ENCODE measurements at places on chromosomes 11 and 22. TPM values are rescaled to one million over a fixed set of nuclear protein-coding genes. Genes with fewer than 3 reads are reported as not detected.

DNA sequence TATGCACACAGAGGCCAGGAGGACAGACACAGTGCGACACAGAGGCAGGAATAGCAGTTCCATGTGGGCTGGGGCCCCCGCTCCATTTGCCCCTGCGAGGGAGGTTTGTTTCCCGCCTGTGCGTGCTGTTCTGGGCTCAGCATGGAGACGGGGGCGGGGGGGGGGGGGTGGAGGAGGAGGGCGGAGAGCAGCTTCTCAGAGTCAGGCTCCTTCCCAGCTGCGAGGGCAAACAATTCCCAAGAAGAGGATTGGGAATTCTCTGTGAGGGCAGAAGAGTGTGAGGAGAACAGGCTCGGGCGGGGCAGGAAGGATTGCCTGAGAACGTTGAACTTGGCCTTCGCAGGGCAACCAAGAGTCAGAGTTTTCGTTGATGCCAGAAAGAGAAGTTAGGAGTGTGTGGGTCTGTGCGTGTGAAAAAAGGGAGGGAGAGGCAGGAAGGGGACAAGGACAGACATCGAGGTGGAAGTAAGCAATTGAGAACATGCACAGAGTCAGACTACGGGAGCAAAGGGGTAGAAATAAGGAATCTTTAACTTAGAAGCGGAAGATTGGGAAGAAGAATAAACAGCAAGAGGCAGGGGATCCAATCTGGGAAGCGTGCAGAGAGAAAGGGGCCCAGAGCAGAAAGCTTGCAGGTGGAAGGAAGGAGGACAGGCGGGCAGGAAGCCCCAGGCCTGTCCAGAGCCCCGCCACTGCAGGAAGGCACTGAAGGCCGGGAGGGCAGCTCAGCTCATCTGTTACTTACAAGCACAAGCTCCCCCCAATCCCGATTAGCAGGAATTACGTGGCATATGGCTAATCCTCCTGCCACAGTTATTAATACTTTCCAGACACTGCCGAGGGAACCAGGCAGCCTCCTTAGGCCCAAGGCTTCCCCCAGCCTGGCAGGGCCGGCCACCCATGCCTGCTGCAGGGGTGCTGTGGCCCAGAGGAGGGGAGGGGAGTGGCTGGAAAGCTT is 15.6 kb upstream of the JAM3 start:
- no peak for DNase-seq

GRCh38 chr22:41976961-41977566 is 7.8 kb downstream of the SEPTIN3 start:
- DNase-seq, result no peak

Gene PTGDR2
- total RNA-seq, result not detected

GRCh38 chr22:43670513-43670912 is 141.6 kb downstream of the EFCAB6 start:
- no peak for DNase-seq

GRCh38 chr11:19907008-19907579 is 194.5 kb downstream of the NAV2 start:
- no peak for DNase-seq

- DNase-seq, result no peak
These were observed 28.3 kb downstream of the PDHX start for GRCh38 chr11:34944692-34945091.

DNA sequence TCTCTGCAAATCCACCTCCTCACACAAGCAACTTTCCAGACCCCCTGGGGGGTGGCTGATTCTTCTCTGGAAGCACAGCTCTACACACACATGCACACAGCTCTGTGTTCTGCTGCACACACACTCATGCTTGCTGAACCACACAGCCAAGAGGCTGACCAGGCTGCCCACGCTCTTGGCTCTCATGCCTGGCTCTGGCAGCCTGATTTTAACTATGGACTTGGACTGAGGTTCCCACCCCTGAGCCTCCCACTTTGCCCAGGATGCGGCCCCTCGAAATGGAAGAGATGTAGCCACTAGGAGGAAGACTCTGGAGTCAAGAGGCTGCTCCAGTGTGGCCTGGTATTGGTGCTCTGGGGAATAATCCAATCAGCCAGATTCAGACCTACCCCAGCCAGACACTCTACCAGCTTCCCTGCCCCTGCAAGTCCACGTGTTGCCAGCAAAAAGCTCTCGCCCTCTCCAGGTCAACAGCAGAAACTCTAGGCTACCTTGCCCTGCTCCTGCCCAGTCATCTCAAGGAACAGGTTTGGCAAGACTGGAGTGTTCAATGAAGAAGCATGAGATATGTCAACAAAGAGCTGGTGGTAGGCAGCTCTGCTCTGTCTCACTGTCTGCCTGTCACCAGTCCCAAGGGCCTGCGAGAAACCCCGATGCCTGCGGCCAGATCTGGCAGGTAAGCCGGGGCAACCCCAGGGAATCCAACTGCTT is 8.8 kb upstream of the CASTOR1 start:
- no peak for DNase-seq

- no peak for DNase-seq
These were observed 727.6 kb upstream of the LUZP2 start for GRCh38 chr11:23769214-23769613.

Gene SPI1
- total RNA-seq, result not detected

Gene ROBO4
- total RNA-seq, result not detected

GRCh38 chr11:103794262-103794661 is 242.2 kb upstream of the DDI1 start:
- DNase-seq, result no peak

DNA sequence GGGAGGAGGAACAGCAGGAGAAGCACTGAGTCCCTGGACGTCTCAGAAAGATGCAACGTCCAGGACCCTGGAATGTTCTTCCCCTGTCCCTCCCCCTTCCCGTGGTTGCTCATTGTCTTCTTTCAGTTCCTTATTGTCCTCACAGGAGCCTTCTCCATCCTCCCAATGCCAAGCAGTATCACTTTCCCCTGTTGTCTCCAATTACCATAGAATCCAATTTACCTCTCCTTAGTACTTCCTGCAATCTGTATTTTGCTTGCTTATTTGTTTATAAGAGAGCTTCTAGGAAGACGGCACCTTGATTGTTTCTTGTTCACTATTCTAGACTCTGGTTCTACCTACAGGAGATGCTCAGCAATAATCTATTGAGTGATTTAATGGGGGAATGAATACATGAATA is 1273.7 kb downstream of the LRRC4C start:
- no peak for DNase-seq

Measured in Caki2 (cell line).